A549 treated with GW870086 at 1 μM for 4 hours (cell line): ENCODE measurements at places on chromosomes 7 and 10. TPM values are rescaled to one million over a fixed set of nuclear protein-coding genes. Genes with fewer than 3 reads are reported as not detected.

The RAB11FIP2 gene
- total RNA-seq, result 6.4 to 10.3 TPM (median 8.6 TPM) in 5 replicates

The TAS2R41 gene
- total RNA-seq, result not detected in 5 replicates

The C10orf62 gene
- 0.11 TPM in 1 of 5 replicates, not detected in the others for total RNA-seq

The JAKMIP3 gene
- total RNA-seq, result 1.00 to 1.4 TPM (median 1.1 TPM) in 5 replicates

The H2BK1 gene
- total RNA-seq, result not detected in 5 replicates

The ASIC3 gene
- 5.6 to 10.8 TPM (median 9.7 TPM) in 5 replicates for total RNA-seq

The HABP2 gene
- total RNA-seq, result 0.07 to 0.17 TPM (median 0.14 TPM) in 5 replicates

The VWDE gene
- 0.31 to 0.76 TPM (median 0.57 TPM) in 5 replicates for total RNA-seq

The AKR1E2 gene
- 5.6 to 7.2 TPM (median 6.6 TPM) in 5 replicates for total RNA-seq
